Left ventricle myocardium inferior (tissue), 1 donor: ENCODE measurements at places on chromosomes 3 and 15.

DNA sequence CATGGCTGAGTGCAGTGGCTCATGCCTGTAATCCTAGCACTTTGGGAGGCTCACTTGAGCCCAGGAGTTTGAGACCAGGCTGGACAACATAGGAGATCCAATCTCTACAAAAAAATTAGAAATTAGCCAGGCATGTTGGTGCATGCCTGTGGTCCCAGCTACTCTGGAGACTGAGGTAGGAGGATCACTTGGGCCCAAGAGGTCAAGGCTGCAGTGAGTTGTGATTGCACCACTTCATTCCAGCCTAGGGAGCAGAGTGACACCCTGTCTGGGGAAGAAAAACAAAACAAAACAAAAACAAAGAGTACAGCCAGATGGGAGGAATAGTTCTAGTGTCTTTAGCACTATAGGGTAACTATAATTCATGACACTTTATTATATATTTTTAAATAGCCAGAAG, 26.2 kb upstream of the COMMD4 start:
- DNase-seq = no peak

DNA sequence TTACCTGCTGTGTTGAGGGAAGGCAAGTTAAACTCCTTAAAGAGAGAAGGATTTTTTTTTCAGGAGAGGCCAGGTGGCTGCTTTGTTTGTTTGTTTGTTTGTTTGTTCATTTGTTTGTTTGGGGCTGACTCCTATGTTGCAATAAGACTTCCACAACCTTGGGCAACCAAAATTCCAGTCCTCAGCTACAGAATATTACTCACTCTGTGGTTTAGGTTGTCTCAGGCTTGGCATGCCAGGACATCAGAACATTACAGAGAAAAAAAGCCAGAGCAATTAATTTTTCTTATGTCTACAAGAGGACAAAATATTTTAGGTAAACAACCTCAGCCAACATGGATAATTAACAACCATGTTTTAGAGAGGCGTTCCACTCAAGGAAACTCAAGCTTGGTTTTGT, 156.7 kb upstream of the ATP11B start:
- DNase-seq = no peak

DNA sequence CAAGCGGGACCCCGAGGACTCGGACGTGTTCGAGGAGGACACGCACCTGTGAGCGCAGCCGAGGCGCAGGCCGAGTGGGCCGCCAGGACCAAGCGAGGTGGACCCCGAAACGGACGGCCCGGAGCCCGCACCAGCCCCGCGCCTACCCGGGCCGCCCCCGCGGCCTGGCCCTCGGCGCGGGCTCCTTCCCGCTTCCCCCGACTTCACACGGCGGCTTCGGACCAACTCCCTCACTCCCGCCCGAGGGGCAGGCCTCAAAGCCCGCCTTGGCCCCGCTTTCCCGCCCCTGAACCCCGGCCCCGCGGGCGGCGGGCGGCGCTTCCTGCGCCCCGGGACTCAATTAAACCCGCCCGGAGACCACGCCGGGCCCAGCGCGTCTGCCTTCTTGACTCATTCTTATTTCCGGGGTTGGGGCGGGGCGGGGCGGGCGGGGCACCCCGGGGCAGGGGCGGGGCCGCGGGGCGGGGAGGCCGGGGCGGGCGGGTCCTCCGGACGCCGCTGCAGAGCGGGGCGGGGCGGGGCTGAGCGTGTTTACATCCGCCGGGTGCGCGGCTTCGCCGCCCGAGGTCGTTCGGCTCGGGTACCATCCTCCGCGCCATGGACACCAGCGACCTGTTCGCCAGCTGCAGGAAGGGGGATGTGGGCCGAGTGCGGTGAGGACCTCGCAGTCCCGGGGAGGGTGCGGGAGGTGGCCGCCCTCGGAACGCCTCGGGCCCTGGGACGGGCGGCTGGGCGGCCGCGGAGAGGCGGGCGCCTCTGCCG, at the start of gene ABTB1:
Gene ABTB1 (plus strand): TSS at position 524 of the 762 bp plus-strand sequence. CDS start 74 bp downstream, at position 598.
- DNase-seq = peak; percentile 89

GRCh38 chr3:174958671-174959328, 99.7 kb downstream of the NAALADL2 start:
- DNase-seq = no peak

- no peak for DNase-seq
Observed at GRCh38 chr15:98013631-98014030, 53.1 kb downstream of the ARRDC4 start.

DNA sequence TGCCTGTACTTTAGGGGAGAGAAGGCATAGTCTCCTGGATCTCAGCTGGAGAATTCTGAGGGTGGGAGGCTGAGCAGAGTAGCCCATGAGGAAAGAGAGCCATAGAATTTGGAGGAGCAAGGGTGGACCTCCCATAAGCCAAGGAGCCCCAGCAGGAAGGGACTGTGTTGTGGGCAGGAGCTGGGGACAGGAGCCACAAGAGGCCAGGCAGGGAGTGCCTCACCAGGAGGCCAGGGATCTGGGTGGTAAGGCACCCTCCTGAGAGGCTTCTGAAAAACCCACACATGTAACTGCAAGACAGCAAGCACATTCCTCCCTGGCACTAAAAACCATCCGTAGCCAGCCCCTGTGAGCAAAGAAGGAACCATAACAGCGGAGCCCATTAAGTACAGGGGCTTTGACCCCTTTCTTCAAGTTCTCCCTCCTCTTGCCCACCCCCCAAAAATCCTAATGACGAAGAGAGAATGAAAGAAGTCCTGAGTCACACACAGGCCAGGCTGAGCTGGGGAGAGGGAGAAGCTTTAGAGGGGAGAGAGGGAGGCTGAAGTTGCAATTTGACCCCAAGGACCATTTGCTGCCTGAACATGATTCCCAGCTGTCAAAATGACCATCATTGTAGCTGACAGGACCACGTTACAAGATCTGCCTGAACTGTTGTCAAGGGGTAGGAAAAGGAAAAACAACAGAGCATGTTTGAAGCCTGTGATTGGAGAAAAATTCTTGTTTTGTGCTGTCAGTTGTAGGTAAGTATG, 82.6 kb downstream of the TRIM42 start:
- DNase-seq = no peak

GRCh38 chr15:65827065-65827464, 35.0 kb upstream of the DENND4A start:
- no peak for DNase-seq

- DNase-seq = no peak
Observed at GRCh38 chr3:12983319-12983718, 89.9 kb downstream of the IQSEC1 start.

GRCh38 chr3:140343211-140344081, 334.4 kb upstream of the TRIM42 start:
- no peak for DNase-seq

- DNase-seq = no peak
Observed at GRCh38 chr3:13717222-13717895, 162.5 kb downstream of the WNT7A start.

DNA sequence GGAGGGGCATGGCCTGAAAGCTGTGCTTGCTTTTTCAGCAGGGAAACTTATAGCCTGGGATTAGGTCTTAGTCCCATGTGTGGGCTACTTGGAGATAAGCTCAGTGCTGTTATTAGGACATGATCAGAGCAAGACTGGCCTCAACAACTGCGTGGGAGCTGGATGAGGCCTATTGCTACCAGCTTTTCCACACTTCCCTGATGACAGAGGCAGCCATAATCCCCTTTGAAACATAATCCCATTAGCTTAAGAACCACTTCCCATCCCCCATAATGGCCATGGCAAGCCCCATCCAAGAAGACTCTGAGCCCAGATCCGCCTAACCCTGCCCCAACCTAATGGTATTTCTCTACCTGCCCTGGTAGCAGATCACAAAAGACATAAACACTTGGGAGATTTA, 26.6 kb upstream of the GK5 start:
- DNase-seq = no peak

- no peak for DNase-seq
Observed at GRCh38 chr3:171200052-171200749, 173.7 kb upstream of the SLC2A2 start.

GRCh38 chr3:117417411-117417810, 707.8 kb downstream of the TUSC7 start:
- DNase-seq = no peak

- no peak for DNase-seq
Observed at GRCh38 chr3:47412842-47413520, 32.2 kb downstream of the PTPN23 start.

DNA sequence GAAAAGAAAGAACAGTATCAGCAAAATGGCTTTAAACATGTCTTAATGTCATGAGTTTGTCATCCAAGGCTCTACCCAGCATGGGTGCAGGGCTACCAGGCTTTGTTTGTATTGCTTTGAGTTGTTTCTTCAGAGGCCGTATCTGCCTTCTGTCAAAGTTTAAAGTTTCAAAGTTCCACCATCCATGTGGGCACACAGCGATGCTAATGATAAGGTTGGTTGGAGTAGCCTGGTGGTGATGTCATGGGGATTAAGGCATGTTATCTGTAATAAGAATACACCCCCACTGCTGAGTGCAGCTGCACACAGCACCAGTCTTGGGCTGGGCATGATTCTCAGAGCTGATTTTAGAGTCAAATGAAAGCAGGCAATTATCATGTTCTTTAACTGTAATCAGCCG, 72.0 kb upstream of the LRTM1 start:
- DNase-seq = no peak

GRCh38 chr15:33066584-33066983, 127.9 kb downstream of the FMN1 start:
- no peak for DNase-seq

DNA sequence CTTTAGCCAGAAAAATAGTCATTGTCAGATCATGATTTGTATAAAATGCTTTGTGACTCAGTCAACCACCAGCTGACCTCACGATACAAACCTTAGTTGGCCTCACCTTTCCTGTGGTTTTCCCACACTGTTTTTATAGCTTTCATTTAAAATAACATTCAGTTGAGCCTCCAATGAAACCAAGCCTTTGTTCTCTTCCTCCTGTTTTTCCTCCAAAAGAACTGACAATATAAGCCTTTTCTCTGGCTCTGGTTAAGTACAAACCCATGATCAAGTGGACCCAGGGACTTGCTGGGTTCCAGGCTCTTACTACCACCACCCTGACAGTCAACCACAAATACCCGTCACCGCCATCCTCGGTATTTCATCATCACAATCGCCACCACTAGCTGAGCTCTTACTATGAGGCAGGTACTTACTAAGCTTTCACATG, 81.7 kb downstream of the TAMM41 start:
- DNase-seq = no peak

DNA sequence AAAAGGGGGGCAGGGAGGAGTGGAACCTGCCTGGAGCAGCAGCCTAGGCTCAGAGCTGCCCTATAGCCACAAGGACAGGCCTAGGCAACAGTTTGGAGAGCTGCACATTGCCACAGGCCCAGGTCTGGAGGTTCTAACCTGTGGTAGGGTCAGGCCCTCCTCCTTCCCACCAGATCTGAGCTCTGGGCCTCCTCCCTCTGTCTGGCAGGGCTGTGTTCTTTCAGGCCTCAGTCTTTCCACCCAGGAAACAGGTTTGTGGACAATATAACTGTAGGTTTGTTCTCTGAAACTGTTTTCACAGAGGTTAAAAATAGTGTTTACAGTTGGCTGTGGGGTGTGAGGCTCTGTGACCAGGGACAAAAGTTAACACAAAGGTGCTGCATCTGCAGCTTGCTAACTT, 9.0 kb upstream of the CAMKV start:
- DNase-seq = no peak

DNA sequence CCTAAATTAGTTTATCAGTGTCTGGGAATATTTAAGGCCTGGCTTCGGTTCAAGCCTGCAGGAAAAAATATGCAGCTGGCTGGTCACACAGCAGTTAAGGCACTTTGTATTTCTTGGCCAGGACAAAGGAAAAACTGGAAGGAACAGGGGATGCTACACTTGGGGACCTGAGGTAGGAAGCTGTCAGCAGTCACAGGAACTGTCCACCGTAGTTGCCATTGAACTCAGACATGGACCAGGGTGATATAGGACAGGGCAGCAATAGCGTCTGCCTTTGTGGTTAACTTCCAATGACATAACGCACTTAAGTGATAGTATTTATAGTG, 49.1 kb downstream of the NR1D2 start:
- no peak for DNase-seq

- peak; percentile 82 for DNase-seq
Observed at GRCh38 chr3:159763602-159764489, 224.8 kb upstream of the IL12A start.

DNA sequence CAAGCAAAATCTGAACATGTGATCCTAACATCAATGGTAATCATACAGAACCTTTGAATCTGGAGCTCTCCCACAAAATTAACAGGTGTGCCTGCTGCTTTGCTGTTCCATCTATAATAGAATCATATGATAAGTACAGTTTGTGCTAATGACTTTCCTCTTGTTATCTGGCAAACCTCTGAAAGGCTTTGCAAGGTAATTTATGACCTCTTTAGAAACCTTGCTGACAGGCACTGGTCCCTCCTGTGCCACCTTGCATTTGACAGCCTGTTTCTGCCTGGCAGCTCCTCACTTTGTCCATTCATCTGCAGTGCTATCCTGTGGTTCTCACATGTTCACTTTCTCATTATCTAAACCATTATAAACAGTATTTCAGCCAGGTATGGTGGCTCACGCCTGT, 10.2 kb upstream of the HTR3C start:
- no peak for DNase-seq

GRCh38 chr3:52792413-52792812, 2.2 kb upstream of the ITIH3 start:
- no peak for DNase-seq

- DNase-seq = no peak
Observed at GRCh38 chr3:94285872-94286271, 223.0 kb downstream of the NSUN3 start.

DNA sequence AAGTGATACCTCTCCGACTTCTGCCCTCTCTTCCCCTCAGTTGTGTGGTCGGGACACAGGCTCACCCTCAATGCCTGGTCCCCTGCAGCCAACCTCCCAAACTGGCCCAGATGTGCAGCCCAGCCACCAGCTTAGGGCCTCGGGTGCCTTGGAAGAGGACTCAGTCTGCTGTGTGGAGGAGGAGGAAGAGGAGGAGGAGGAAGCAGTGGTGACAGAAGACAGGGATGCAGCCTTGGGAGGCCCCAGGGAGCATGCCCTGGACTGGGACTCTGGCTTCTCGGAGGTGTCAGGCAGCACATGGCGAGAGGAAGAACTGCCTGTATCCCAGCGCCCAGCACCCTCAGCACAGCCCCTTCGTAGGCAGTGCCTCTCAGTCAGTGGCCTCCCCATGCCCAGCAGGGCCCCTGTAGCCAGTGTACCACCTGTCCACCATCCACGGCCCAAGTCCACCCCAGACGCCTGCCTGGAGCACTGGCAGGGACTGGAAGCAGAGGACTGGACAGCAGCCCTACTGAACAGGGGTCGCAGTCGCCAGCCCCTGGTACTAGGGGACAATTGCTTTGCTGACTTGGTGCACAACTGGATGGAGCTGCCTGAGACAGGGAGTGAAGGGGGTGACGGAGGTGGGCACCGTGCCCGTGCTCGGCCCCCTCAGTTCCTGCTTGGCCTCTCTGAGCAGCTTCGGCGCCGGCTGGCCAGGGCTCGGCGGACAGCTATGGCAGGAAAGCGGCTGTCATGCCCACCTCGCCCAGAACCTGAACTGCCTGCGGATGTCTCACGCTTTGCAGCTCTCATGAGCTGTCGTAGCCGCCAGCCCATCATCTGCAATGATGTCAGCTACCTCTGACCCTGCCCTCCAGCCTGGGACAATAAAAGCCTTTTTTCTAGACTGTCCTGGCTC, 1.3 kb downstream of the INKA1 start:
- peak; percentile 25 for DNase-seq
